ENCODE measurements at places on chromosomes 2 and 18.

DNA sequence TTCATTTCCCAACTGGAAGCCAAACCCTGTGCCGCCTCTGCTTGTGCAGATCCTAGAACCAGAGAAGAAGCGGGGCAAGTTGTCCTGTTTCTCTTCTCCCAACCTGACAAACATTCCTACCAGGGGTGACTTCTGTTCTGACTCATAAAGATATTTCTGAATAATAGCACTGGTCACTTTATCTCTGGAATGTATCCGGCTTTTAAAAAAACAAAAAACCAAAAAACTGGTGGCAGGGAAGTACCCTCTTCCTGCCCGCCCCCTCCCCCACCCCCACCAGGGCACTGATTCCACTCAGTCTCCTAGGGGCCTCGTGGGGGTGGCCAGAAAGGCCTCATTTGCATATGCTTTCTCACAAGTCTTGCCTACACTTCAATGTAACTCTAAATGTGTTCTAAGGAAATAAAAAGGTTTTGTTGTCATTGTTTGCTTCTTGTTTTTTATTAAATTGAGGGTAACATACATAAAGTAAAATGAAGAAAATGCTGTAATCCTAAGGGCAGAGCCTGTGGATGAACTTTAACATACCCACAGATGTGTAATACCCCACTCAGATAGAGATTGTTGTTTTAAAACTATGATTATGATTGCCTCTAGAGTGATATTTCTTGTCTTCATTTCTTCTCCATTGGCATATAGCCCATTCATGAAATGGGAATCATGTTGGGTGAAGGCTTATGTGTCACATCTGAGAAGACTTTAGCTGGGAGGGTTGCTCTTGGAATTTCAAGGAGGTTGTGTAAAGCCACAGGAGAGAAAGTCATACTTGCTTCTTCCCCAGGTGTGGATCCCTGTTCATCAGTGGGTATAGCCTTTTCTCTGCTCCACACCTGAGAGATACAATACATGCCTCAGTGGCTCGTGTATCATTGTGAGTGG is 5.3 kb upstream of the FOSL2 start:
- no peak for DNase-seq

- DNase-seq = no peak
Measured at GRCh38 chr2:237140689-237141285, 55.1 kb downstream of the COPS8 start.

GRCh38 chr2:128498086-128498485 is 179.4 kb upstream of the HS6ST1 start:
- no peak for DNase-seq

GRCh38 chr18:5518899-5519371 is 24.9 kb downstream of the EPB41L3 start:
- DNase-seq = no peak

DNA sequence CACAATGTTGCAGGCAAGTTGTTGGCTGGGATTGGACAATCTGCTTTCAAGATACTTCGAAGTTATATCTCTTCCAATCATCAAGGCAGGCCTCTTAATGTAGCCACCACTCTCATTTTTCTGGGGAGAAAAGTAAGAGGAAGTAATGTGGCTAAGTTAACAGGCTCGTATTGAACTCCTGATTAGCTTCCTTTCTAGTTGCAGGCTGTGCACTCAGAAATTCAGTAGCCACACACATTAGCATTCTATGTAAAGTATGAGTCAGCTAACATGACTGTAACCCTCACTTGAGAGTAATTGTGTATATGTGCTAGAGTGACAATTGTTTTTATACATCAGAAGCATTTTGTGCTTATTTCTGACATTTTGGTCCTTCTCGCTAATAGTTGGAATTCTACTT is 3.3 kb downstream of the TWSG1 start:
- no peak for DNase-seq

DNA sequence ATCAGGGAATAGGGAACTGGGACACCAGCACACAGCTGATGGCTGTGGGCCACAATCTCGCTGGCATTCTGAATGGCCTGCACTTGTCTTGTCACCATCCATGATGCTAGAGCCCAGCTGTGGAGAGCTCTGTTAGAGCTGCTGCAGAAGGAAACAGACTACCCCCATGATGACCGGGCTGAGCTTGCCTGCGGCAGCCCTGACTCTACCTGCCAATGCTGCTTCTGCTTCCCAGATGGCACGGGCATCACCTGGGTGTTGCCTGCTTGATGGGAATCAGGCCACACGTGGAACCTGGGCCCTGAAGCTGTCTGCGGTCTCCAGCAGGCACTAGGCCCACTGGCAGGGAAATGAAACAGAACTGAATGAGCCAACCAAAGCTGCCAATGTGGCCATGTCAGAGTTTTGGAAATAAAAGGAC is 11.2 kb upstream of the DAW1 start:
- DNase-seq = no peak

GRCh38 chr2:12008425-12009061 is 262.1 kb downstream of the LPIN1 start:
- no peak for DNase-seq

- peak; percentile 39 for DNase-seq
Measured at GRCh38 chr2:162297925-162298552, 20.4 kb downstream of the IFIH1 start.

DNA sequence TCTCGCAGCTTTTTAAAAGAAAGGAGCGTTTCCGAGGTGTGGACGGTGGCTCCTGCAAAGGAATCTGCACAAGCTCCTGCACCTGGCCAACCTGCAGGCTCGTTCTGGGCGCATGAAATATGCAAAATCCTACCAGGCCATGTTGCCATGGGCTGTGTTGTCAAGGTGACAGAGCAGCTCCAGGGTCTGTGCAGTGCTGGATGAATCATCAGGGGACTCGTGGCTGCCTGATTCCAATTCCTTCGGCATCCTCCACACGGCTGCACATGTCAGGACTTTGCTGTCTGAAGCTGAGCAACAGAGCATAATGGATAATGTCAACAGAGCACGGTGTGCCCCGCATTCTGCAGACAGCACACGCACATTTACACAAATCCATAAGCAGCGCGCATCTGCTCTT is 120.5 kb downstream of the EIPR1 start:
- DNase-seq = no peak

Data from activated CD4-positive, CD25-positive, alpha-beta regulatory T cell treated with anti-CD3 and anti-CD28 coated beads, Interleukin-2, amount 50 U/mL, for 16 hours (primary cell).